Esophagus squamous epithelium (tissue), 5 donors: ENCODE measurements at places on chromosomes 5 and 9.

DNA sequence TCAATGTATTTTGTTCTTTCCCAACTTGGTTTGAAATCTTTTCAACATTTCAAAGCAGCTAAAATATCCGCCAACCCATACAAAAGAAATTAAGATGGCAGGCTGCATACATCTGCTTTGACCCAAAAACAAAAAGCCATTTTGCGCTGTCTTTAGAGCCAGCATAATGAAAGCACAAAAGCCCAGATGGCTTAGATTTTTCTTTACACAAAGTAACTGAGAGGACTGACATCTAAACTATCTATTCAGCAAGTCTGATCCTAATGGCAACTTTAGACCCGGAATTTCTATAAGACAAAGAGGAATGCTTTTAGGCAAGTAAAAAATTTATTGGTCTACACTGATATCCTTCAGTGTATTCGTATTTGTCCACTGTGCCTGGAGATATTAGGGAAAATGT lies 86.3 kb downstream of the MYO10 start:
- no peak for DNase-seq

DNA sequence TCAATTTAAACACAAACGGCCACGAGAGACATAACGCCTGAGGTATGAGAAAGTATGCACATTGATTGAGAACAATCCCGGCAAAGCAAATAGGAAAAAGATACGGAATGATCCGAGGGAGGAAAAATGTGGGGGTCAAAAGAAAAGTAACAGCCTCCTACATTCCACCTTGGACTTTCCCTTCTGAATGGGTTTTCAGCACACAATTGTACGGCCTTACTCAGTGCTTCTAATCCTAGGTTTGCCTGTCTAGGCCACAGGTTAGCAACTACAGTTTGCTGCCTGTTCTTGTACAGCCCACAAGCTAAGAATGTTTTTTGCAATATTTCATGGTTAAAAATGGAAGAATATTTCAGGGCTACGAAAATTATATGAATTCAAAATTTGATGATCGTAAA lies 46.2 kb upstream of the RNF20 start:
- no peak for DNase-seq

GRCh38 chr9:94868464-94868863 lies 142.0 kb downstream of the AOPEP start:
- DNase-seq: no peak

DNA sequence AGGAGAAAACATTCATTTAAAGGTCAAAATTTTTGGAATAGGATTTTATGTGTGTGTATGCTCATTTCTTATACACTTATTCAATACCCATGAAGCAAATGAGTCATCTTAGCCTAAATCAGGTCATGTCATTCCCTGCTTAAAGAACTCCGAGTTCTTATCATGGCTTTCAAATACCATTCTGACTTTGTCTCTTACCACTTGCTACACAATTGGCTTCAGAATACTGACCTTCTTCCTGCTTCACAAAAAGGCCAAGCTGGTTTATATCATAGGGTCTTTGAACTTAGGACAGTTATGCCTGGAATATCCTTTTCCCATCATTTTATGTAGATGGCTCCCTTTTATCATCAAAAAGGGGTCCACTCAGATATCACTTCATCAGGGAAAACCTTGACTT lies 652.2 kb upstream of the WWC1 start:
- no peak for DNase-seq

DNA sequence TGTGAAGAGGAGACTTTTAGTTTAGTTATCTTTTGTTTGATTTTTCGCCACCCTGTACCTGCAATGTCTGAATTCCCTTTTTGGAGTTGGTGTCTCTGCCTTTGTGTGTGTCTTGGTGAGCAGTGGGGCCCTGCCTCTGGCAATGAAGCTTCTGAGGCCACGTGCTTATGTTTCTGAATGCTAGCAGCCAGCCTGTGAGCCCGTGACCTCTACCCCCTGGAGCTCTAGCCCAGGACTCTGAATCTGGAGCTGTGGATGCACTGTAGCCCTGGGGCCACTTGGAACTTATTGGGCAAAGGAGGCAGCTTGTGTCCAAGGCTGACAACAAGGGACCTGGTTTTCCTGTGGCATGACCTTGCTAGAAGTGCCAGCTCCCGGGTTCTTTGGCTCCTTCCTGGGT lies 19.4 kb downstream of the ENTREP1 start:
- DNase-seq: no peak

- no peak for DNase-seq
These were observed 116.0 kb upstream of the LMX1B start for GRCh38 chr9:126497660-126498275.

DNA sequence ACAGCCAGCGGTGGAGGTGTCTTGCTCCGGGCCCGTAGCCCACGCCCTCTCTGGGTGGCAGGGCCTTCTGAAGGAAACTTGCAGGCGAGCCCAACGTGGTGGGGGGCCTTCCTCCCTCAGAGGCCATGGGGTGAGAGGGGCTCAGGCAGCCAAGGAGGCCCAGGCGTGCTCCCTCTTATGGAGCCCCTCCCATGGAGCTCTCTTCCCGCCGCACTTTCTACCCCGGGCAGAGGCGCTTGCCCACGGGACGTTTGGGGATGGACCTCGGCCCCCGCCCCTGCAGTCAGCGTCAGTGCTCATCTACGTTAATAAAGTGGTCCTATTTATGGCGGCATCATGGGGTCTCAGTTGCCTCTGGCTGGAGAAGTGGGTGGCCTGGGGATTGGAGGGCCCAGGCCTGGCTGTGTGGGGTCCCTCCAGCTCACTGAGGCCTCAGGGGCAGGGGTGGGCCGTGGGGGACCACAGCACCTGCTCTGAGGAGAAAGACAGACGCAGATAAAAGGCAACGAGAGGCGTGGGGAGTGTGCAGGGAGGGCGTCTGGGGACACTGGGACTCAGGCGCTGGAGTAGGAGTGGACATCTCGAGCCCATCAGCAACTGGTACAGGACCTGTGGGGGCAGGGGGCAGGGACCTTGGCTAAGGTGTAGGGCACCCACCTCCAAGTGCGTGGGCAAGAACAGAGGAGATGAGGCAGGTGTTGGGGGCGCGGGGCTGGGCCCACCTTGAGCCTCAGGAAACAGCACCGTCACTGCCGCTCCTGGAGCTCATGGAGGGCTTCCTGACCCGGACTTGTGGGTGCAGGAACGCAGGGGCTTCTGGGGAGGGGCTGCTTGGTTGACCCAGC lies 33.8 kb downstream of the FAM163B start:
- DNase-seq: no peak

- DNase-seq: no peak
These were observed 286.7 kb downstream of the NFIB start for GRCh38 chr9:14027116-14027800.

DNA sequence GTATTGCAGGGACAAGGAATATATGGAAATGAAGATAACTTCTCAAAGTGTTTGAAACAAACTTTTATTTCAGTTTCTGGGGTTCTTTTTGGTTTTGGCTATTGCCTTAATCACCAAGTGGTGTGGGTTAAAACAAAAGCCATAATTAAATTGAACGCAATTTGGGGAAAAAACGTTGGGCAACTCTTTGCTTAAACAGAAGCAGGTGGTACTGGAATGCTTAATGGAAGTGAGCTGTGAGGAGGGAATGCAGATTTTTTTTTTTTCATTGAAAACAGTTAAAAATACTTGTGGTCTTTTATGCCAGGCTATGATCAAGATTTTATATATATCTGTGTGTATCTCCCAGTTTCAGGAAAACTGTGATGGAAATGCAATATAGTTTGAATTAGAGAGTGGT lies 195.7 kb upstream of the TUT7 start:
- no peak for DNase-seq

DNA sequence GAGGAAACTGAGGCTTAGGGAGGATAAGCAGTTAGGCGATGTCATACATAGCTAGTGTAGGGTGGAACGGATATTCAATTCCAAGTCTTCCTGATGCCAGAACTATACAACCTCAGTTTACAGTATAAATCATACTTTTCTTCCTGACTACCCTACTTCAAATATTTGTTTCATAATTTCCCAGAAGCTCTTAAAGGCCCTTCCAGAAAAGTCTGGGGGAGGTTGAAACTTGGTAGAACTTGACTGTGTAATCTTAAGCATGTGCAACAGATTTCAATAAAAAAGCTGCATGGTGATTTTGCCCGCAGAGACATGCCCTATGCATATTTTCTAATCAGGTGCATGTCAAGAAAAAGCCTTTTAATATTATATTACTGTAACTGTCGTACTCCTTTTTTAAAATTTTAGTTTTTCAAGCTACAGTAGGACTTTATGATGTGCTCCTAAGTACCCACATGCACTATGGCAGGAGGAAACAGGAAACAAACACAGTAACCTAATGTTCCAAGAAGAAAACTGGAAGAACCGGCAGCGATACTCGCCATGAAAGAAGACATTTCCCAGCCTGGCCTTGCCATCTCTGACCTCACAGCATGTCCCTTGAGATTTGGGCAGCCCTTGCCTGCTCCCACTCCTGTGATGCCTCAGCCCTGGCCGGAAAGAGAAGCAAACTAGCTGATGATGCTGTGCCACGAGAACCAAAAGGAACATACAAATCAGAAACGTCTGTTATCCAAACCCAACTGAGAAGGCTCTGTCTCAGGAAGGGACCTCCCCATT lies 266.0 kb downstream of the EFNA5 start:
- DNase-seq: no peak

- DNase-seq: no peak
These were observed 304.5 kb downstream of the CWC27 start for GRCh38 chr5:65073250-65073661.

GRCh38 chr5:125612776-125613175 lies 810.4 kb upstream of the GRAMD2B start:
- DNase-seq: no peak

GRCh38 chr5:105803431-105803830 lies 1867.3 kb downstream of the EFNA5 start:
- DNase-seq: no peak

GRCh38 chr5:150485693-150486401 lies 22.1 kb upstream of the NDST1 start:
- no peak for DNase-seq

DNA sequence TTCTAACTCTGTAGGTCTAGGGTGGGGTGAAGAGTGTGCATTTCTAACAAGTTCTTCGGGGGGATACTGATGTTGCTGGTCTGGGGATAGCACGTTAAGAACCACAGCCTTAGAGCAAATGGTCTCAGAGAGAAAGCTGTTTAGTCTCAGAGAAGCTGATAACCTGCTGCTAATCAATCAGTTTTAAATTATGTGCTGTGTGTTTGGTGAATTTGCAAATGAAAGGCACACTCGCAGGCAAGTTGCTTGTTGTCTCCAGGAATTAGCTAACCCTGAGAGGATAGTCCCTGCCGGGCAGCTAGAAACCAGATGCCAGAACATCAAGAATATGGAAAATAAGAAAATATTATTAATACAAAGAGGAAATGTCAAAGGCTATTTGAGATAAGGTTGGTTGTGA lies 79.2 kb downstream of the DMRT2 start:
- no peak for DNase-seq

DNA sequence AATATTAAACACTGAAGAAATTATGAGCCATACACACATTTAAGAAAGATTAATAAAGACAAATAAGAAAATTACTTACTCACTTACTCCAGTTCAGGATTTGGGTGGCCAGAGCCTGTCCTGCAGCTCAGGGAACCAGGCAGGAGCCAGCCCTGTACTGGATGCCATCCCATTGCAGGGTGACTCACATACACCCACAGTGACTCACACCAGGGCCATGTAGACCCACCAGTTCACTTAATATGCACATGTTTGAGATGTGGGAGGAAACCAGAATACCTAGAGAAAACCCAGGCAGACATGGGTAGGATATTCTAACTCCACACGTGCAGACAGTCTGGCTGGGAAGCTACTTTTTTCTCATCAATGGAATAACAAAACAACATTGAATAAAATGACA lies 49.6 kb upstream of the ADRB2 start:
- no peak for DNase-seq

- DNase-seq: no peak
These were observed 11.6 kb downstream of the NAIP start for GRCh38 chr5:71013575-71013974.

GRCh38 chr5:52870448-52870847 lies 82.7 kb downstream of the ITGA1 start:
- no peak for DNase-seq

DNA sequence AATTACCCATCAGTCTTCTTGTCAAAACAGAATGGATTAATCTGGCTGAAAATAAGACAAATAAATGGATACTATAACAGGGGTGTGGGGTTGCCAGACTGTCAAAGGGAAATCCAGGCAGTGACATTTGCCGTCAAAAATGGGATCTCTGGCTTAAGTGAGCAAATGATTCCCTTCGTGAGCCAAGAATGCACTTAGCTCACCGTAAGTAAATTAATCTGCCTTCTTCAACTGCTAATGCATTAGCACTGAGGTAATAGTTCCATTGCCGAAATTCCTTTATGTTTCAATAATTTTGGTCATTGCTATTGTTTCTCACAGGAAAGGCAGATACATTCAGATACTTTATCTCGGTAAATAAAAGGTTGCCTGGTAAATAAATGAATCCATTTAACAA lies 377.8 kb downstream of the KIAA0825 start:
- DNase-seq: no peak

DNA sequence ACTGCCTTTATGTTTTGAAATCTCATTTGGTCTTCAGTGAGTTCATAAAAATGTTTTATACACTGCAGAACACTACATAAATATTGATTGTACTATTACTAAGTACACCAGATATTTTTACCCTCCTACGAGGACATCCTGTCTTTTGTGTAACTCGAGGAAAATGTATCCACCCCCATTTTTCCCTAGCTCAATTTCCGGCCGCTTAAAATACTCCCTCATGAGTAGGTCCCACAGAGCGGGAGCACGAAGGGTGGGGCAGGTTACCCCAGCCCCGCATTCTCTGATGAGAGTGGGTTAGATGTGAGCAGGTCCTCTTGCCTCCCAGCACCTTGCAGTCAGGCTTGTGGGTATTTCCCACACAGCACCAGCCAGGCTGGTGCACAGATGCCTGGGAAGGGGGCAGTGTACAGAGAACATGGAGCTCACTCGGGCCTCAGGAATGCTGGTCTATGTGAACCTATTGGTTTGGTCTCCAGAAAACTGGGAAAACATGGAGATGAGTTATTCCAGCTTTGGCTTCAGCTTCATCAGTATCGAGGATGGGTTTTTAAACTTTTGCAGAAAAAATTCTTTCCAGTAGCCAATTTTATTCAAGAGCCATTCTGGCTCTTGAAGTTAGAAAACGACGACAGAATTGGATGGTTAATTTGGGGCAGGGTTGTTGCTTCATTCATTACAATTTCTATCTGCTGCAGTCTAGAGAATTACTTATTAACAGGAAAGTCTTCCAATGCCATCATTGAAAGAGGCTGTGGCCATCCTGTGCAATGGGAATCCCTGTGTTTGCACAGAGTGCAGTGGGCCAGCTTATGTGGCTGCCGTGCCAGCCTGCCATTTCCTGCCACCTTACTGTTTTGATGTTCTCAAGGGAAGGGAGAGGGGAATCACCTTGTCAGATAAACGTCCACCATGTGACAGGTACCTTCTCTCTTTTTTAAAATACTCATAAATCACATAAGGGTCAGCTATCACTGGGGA lies 73.2 kb downstream of the WDR41 start:
- DNase-seq: no peak

DNA sequence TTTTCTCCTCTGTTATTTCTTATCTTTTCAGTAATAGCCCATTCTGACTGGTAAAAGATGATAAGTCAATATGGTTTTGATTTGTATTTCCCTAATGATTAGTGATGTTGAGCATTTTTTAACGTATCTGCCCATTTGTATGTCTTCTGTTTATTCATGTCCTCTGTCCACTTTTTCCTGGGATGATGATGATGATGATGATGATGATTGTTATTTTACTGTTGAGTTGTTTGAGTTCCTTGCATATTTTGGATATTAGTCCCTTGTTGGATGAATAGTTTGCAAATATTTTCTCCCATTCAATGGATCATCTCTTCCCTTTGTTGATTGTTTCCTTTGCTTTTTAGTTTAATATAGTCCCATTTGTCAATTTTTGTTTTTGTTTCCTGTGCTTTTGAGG lies 27.0 kb downstream of the UTP15 start:
- no peak for DNase-seq
